CD4-positive, alpha-beta memory T cell (primary cell): ENCODE measurements at places on chromosomes 13 and 19. TPM values are rescaled to one million over a fixed set of nuclear protein-coding genes. Genes with fewer than 3 reads are reported as not detected.
A peak's percentile ranks its signal among the peaks of the same experiment; 100 is the strongest.

The KCNRG gene
- 0.83 TPM for total RNA-seq

The ZNF569 gene
- 14.9 TPM for total RNA-seq

The AMER2 gene
- not detected for total RNA-seq

DNA sequence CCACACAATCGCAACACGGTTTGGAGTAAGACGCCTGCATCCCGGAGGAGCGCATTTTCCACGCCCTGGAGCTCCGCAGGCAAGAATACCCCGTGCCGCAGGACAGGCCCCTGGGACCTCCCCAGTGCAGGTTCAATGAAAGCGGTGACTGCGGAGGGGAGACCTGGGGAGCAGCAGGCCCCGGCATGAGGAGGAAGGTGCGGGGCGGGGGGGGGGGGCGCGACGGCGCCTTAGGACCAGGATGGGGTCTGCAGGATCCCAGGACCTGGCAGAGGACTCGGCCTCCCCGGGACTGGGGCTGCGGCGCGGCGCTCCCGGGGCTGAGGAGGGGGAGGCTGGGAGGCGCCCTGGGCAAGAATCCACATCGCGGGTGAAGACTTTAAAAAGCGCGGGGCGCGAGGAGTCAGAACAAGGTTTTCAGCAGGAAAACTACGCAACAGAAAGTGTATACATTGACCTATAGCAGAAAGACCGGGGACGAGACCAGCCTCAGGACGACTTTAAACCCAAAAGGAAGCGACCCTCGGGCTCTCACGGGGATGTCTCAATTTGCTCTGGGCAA is 432 bp downstream of the ZNF611 start:
- H3K27ac ChIP-seq: peak overlapping the region; percentile 80
- H3K27me3 ChIP-seq: no peaks in the 10 kb centered on the region
- H3K4me3 ChIP-seq: peak overlapping the region; percentile 94
- no peak for DNase-seq
- H3K4me1 ChIP-seq: peaks cover 22% of the 10 kb centered on the region
- no peaks in the 10 kb centered on the region for H3K36me3 ChIP-seq

GRCh38 chr13:93991569-93991968 is 487.9 kb downstream of the DCT start:
- no peaks in the 10 kb centered on the region for H3K36me3 ChIP-seq
- H3K4me1 ChIP-seq: no peaks in the 10 kb centered on the region
- no peaks in the 10 kb centered on the region for H3K27me3 ChIP-seq

DNA sequence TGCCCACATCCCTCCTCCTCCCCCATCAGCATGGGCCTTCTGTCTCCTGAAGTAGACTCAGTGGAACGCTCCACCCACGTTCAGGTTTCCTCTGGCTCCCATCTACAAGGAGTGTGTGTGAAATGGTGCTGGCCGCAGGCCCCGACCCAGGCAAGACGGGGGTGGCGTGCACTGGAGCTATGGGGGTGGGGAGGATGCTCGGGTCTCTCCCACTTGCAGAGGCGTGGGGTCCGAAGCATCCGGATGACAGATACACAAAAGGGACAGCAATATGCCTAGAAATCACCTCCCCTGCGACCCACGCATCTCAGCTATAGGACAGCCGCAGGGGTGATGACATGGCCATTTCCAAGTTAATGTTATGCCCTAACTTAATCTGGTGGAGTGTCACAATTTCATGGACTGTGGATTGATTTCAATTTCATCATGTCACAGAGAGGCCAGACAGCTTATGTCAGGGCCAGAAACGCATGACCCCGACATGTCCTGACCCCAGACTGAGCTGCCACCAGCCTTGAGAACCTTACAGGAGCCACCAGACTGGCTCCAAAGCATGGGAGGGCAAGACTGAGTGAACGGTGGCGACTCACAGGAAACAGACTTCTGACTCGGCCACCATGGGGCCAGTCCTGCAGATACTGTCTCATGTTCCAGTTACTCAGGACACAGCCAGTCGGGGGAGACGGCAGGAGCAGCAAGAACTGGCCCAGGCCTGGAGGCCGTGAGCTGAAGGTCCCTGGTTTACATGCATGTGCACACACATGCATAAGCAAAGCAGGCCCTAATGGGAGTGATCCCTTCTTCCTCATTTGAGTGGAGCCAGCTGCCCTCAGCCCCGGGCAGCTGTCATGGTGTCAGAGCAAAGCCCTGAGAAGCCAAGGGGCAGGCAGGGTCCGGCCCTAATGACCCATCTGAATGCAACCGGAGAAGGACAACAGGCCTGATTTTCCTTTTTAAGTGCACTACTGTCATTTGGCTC is 82.2 kb downstream of the SLC7A1 start:
- peaks cover 25% of the 10 kb centered on the region for H3K36me3 ChIP-seq
- no peak overlapping the region for H3K27ac ChIP-seq
- no peaks in the 10 kb centered on the region for H3K27me3 ChIP-seq
- H3K4me3 ChIP-seq: no peak overlapping the region
- DNase-seq: no peak

DNA sequence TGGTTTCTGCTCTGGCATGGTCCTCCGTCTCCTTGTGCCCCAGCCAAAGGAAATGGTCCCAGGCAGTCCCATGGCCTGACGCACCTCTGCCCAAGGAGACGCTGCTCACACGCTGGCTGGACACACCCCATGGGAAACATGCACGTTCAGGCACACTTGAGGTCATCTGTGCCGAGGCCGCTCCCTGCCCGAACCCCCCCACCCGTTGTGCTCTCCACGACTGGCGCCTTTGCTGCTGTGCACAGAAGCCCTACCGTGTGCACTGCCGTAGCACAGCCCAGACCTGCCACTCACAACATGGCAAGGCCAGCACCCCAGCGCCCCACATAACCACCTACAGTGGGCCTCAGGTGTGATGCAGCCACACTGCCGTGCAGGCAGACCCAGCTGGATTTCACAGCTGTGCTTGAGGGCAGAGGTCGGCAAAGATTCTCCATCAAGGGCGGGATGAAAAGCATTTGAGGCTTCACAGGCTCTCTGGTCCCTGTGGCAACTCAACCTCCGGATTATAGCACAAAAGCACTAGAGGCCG is 65.7 kb downstream of the SPACA7 start:
- no peak overlapping the region for H3K4me3 ChIP-seq
- no peaks in the 10 kb centered on the region for H3K36me3 ChIP-seq
- H3K4me1 ChIP-seq: no peaks in the 10 kb centered on the region
- H3K27me3 ChIP-seq: no peaks in the 10 kb centered on the region

GRCh38 chr13:60679928-60680694 is 283.1 kb downstream of the TDRD3 start:
- no peak overlapping the region for H3K4me3 ChIP-seq
- no peaks in the 10 kb centered on the region for H3K4me1 ChIP-seq
- DNase-seq: no peak
- H3K27me3 ChIP-seq: no peaks in the 10 kb centered on the region

DNA sequence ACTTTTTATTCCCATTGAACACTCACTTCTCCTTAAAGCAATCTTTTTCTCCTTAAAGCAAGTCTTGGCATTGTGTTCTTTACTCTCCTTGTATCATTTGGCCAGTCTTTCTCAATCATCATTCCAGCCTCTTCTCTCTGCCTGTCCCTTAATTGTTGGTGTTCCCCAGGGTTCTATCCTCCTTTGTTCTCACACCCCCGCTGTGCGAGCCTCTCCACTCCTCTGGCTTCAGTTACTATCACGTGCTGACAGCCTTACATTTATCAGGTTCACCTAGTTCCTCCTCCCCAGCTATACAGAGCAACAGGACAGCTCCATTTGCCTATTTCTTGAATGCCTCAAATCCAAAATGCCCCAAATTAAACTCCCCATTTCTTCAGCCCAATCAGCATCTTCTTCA is 24.6 kb downstream of the CYSLTR2 start:
- H3K27ac ChIP-seq: no peak overlapping the region
- H3K4me1 ChIP-seq: peaks cover 10% of the 10 kb centered on the region

DNA sequence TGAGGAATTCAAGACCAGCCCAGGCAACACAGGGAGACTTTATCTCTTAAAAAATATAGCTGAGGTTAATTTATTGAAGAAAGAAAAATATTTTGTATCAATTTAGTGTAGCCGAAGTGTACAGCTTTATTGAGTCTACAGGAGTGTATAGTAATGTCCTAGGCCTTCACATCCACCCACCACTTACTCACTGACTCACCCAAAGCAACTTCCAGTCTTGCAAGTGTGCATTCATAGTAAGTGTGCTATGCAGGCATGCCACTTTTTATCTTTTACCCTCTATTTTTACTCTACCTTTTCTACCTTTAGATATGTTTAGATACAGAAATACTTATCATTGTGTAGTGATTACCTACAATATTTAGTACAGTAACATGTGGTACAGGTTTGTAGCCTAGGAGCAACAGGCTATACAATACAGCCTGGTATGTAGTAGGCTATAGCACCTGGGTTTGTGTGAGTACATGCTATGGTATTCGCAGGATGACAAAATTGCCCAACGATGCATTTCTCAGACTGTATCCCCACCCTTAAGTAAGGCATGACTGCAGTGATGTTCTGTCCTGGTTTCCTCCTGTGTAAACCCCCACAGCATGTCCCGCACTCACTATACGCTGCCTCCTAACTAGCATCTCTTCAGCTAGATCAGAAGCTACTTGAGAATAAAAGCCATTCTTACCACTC is 15.3 kb upstream of the ATP12A start:
- H3K27ac ChIP-seq: no peak overlapping the region
- no peaks in the 10 kb centered on the region for H3K4me1 ChIP-seq
- H3K36me3 ChIP-seq: no peaks in the 10 kb centered on the region
- DNase-seq: no peak
- H3K4me3 ChIP-seq: no peak overlapping the region
- no peaks in the 10 kb centered on the region for H3K27me3 ChIP-seq

DNA sequence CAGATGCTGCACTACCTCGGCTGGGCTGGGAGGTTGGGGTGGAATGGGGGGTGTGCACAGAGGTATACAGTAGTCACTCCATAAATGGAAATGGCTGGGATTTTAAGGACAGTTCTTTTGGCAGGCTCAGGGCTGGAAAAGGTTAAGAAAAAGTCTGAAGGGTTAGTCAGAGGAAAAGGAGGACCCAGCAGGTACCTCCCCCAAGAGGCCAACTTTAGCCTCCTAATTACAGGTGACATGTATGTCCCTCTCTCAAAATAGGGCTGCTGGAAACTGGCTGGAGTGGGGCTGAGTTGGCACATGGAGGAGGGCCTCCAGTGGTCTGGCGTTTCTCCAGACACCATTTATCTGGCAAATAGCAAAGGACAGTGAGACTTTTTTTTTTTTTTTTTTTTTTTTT is 994 bp downstream of the CCDC194 start:
- peaks cover 27% of the 10 kb centered on the region for H3K4me1 ChIP-seq
- H3K27me3 ChIP-seq: no peaks in the 10 kb centered on the region
- H3K27ac ChIP-seq: no peak overlapping the region
- H3K36me3 ChIP-seq: no peaks in the 10 kb centered on the region

GRCh38 chr19:54229146-54229545 is 6.3 kb upstream of the LILRB3 start:
- DNase-seq: no peak
- no peaks in the 10 kb centered on the region for H3K27me3 ChIP-seq
- no peaks in the 10 kb centered on the region for H3K36me3 ChIP-seq
- H3K4me1 ChIP-seq: peaks cover 6% of the 10 kb centered on the region
- no peak overlapping the region for H3K27ac ChIP-seq

- H3K27me3 ChIP-seq: no peaks in the 10 kb centered on the region
- no peaks in the 10 kb centered on the region for H3K4me1 ChIP-seq
- no peak overlapping the region for H3K4me3 ChIP-seq
- no peak overlapping the region for H3K27ac ChIP-seq
- no peaks in the 10 kb centered on the region for H3K36me3 ChIP-seq
Observed at GRCh38 chr13:27375686-27376326, 48.6 kb upstream of the GTF3A start.

DNA sequence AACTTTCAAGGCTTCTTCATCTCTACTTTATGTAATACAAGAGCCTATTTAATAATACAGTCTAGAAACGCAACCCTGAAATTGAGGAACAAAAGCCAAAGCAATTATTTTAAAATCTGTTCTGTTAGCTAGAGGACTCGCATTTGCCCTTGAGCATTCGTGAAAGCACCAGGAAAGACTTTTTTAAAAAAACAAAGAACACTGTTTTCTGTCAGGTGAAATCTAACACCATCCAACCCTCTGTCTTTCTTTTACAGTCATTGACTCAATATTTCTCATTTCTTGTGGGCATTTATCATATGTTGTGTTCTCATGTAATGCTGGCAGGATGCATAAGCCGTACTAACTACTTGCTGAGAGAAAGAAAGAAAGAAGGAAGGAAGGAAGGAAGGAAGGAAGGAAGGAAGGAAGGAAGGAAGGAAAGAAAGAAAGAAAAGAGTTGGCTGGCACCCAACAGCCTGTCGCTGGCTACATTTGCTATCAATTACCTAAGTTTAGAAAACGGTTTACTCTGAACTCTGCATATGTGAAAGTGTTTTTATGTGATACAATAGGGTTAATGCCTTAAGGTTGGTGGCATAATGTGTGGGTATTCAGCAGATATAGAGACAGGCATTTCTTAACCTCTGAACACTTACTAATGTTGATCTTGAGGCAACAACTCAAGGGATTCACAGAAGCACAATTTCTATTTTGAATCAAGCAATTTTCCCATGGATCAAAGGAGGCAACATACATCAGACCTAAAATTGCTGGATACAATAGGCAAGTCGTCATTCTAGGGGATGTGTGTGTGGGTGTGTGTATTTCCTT is 445.4 kb downstream of the DCT start:
- H3K27ac ChIP-seq: no peak overlapping the region
- H3K36me3 ChIP-seq: no peaks in the 10 kb centered on the region
- no peak for DNase-seq
- H3K4me1 ChIP-seq: no peaks in the 10 kb centered on the region
- H3K27me3 ChIP-seq: no peaks in the 10 kb centered on the region
- H3K4me3 ChIP-seq: no peak overlapping the region

GRCh38 chr13:82803341-82803740 is 1078.9 kb downstream of the SLITRK1 start:
- DNase-seq: no peak
- no peak overlapping the region for H3K27ac ChIP-seq
- H3K27me3 ChIP-seq: no peaks in the 10 kb centered on the region
- no peaks in the 10 kb centered on the region for H3K36me3 ChIP-seq

DNA sequence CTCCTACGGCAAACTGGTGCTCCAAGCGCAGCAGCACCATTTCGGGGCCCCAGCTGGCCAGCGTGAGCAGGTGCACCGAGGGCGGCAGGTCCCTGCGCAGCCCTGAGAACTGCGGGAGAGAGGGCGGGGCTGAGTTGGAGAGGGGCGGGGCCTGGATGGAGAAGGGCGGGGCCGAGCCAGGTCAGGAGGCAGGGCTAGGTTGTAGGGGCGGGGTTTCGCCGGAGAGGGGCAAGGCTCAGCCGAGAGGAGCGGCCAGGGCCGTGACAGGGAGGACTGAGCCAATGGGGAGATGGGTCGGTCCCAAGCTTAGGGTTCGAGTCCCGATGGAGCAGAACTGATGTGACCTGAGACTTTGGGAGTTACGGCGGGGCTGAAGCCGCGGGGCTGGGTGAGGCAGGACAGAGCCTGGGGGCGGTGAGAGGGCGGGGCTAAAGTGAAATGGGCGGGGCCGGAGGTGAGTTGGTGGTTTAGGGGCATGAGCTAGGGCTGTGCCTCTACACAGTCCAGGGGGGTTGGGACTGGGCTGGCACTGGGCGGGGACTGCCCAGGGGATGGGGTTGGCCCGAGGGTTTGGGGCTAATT is 19.0 kb downstream of the MAN2B1 start:
- no peak for DNase-seq
- no peaks in the 10 kb centered on the region for H3K27me3 ChIP-seq
- no peak overlapping the region for H3K27ac ChIP-seq
- no peak overlapping the region for H3K4me3 ChIP-seq
- H3K36me3 ChIP-seq: no peaks in the 10 kb centered on the region
